ENCODE measurements at places on chromosomes 3 and 15. TPM values are rescaled to one million over a fixed set of nuclear protein-coding genes. Genes with fewer than 3 reads are reported as not detected.
A peak's percentile ranks its signal among the peaks of the same experiment; 100 is the strongest.

- H3K27ac ChIP-seq, result peak overlapping the region; percentile 50
- no peaks in the 10 kb centered on the region for H3K27me3 ChIP-seq
- DNase-seq, result no peak
- H3K36me3 ChIP-seq, result peaks cover 31% of the 10 kb centered on the region
- no peak overlapping the region for H3K4me3 ChIP-seq
Measured at GRCh38 chr3:182913889-182914288, 66.4 kb downstream of the DCUN1D1 start.

DNA sequence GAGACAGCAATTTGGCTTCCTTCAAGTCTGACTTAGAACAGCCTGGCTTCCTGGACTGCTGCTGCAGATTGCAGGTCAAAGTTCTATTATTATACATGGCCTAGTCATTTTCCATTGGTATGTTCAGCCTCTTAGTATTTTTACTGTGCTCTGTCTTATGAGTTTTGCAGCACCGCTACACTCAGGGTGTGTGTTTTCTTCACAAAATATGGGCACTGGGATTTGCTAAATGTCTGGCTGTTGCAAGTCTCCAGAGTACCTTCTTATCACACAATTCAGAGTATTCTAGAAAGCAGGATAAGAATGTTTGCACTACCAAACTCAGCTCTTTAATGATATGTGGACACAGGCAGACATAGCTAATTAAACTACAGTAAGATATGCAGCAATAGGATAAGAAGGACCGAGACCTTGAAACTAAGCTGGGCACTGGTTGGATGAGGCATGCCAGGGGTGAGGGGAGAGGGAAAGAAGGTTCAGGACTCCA is 203.0 kb upstream of the PDZRN3 start:
- no peak overlapping the region for H3K4me3 ChIP-seq
- no peak overlapping the region for H3K27ac ChIP-seq
- DNase-seq, result no peak
- no peaks in the 10 kb centered on the region for H3K36me3 ChIP-seq
- no peaks in the 10 kb centered on the region for H3K27me3 ChIP-seq

GOLGA8J gene
- not detected for total RNA-seq

DNA sequence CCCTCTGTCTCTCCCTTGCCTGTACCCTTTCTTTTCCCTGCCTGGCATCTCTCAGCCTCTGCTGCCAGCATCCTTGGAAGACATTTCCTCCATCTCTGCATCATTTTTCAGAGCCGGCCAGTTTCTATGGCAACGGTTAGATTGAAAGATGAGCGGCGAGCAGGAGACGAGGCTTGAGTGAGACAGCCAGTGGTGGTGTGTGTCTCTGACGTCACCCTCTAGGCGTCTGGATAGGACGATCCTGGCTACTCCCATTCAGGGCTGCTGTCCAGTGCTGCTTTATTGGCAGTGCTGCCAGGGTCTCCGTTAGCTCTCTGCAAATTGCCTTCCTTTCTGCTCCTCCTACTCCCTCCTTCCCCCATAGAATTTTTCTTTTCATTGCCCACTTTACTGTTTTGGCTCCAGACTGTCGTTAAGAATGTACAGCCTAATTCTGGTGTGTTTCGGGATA is 57.9 kb downstream of the TRAK1 start:
- no peak for DNase-seq
- peaks cover 18% of the 10 kb centered on the region for H3K4me1 ChIP-seq
- H3K36me3 ChIP-seq, result no peaks in the 10 kb centered on the region
- no peak overlapping the region for H3K4me3 ChIP-seq

- H3K4me3 ChIP-seq, result no peak overlapping the region
- H3K27me3 ChIP-seq, result no peaks in the 10 kb centered on the region
- no peak overlapping the region for H3K27ac ChIP-seq
- H3K36me3 ChIP-seq, result no peaks in the 10 kb centered on the region
Measured at GRCh38 chr3:161690299-161690620, 193.7 kb downstream of the OTOL1 start.

UPK1B gene
- total RNA-seq, result not detected

GRCh38 chr15:85581495-85581894 is 201.1 kb downstream of the AKAP13 start:
- H3K4me1 ChIP-seq, result peaks cover 76% of the 10 kb centered on the region
- no peaks in the 10 kb centered on the region for H3K27me3 ChIP-seq
- H3K36me3 ChIP-seq, result peaks cover 68% of the 10 kb centered on the region

DNA sequence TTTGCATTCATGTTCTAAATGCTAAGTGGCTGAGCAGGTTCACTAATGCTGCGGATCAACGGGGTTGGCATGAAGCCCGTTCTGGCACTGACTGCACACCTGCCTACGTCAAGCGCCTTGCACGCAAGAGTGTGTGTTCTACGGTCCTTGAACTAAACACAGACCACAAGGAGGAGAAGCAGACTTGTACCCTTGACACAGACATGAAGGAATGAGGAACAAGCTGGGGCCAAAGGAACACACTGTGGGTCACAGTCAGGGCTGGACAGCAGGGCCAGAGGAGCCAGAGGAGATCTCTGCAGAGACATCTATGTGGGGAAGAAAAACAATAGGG is 48.0 kb upstream of the LDHAL6B start:
- no peak overlapping the region for H3K4me3 ChIP-seq
- no peaks in the 10 kb centered on the region for H3K27me3 ChIP-seq
- no peak for DNase-seq
- no peak overlapping the region for H3K27ac ChIP-seq

All from activated CD4-positive, alpha-beta memory T cell treated with anti-CD3 and anti-CD28 coated beads, Interleukin-2, amount 10 ng/mL, durations not matched to agents 7 days and 5 days (primary cell).